Upper lobe of left lung (tissue), 6 donors: ENCODE measurements at places on chromosomes 1 and 21. TPM values are rescaled to one million over a fixed set of nuclear protein-coding genes. Genes with fewer than 3 reads are reported as not detected.

Gene CYP4A11
- total RNA-seq, result not detected

Gene LCE2C
- total RNA-seq, result not detected

Gene RAB42
- 3.9 TPM for total RNA-seq

Gene TOE1
- 6.8 TPM for total RNA-seq

Gene RAP1GAP
- total RNA-seq, result 46.3 TPM

Gene CA6
- not detected for total RNA-seq

Gene PDZK1IP1
- total RNA-seq, result 53.5 TPM

Gene RUNX3
- 10.0 TPM for total RNA-seq

Gene RAD54L
- total RNA-seq, result not detected

Gene KRTAP19-1
- total RNA-seq, result not detected

Gene SLFNL1
- 7.8 TPM for total RNA-seq

Gene KIF14
- total RNA-seq, result 0.78 TPM

Gene CLCA4
- not detected for total RNA-seq

GRCh38 chr1:245298781-245299180 is 144.0 kb downstream of the KIF26B start:
- no peaks in the 10 kb centered on the region for H3K27me3 ChIP-seq
- no peak for DNase-seq
- no peak overlapping the region for H3K27ac ChIP-seq
- no peaks in the 10 kb centered on the region for H3K36me3 ChIP-seq
- no peak overlapping the region for H3K4me3 ChIP-seq

DNA sequence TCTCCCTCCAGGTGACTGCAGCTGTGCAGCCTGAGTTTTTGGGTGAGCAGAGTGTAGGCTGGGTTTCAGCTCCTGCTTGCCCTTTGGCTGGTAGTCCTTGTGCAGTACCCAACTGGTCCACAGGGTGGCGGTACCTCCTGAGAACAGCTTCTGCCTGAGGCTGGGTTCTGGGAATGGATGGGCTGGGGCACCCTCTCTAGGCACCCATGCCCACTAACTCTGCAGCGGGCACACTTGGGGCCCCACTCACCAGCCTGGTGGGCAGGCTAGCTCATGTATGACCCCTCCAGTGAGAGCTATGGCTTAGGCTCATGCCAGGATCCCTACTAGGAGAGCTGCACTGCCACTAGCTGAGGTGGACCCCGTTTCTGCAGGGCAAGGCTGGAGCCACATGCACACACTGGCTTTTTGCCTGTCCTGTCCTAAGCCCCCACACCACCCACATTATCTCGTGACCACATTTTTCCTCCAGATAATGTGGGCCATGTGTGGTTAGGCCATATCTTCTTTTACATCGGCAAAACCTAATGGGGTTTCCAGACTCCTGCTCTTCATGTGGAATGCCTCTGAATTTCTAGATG is 15.5 kb upstream of the GSTM4 start:
- no peaks in the 10 kb centered on the region for H3K27me3 ChIP-seq
- DNase-seq, result peak; percentile 87
- H3K27ac ChIP-seq, result no peak overlapping the region
- H3K36me3 ChIP-seq, result no peaks in the 10 kb centered on the region
- H3K4me3 ChIP-seq, result no peak overlapping the region

DNA sequence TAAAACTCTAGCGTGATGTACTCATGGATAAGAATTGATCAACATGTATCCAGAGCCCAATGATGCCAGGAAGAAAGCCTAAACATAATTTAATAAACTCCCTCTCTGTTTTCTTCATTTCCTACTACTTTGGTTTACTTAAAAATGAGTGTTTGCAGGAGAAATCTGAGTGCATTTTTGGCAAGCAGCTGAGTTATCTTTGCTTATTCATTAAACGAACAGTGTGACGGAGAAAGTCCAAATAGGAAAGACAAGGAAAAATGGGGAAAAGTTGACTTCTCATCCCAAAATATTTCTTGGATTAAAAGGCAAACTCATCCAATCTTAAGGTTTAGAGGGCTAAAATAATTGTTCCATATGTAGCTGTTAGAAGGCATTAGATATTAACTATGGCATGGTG is 496.7 kb downstream of the SMYD3 start:
- no peak overlapping the region for H3K4me3 ChIP-seq
- no peaks in the 10 kb centered on the region for H3K4me1 ChIP-seq
- no peaks in the 10 kb centered on the region for H3K36me3 ChIP-seq
- DNase-seq, result no peak
- no peak overlapping the region for H3K27ac ChIP-seq

DNA sequence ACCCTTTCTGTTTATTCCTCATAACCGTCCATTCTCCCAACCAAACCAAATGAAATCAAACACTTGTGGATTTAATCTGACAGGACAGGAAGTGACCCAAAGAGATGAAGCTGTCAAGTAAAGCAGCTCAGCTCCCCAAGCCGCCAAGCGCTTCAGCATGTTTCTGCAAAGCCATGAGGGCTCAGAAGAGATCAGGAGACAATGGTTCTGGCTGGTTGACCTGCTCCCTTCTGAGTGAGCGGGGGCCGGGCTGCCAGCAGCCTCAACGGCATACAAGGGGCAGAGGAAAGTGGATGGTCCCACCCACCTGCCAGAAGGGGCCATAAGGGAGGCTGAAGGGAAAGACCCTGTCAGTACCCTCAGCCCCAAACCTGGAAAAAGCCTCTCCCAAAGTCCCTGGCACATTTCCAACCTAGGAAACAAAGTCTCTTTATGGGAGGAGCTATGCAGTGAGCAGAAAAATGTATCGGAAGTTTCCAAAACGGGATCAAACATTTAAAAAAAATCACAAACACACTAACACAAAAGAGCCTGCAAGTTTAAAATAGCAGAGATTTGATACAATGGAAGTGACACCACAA is 45.4 kb downstream of the SLC45A1 start:
- no peak overlapping the region for H3K27ac ChIP-seq
- H3K36me3 ChIP-seq, result peaks cover 75% of the 10 kb centered on the region
- H3K4me1 ChIP-seq, result peaks cover 25% of the 10 kb centered on the region
- H3K4me3 ChIP-seq, result no peak overlapping the region
- H3K27me3 ChIP-seq, result no peaks in the 10 kb centered on the region

GRCh38 chr1:57741521-57741920 is 317.7 kb upstream of the DAB1 start:
- H3K4me1 ChIP-seq, result no peaks in the 10 kb centered on the region
- no peaks in the 10 kb centered on the region for H3K27me3 ChIP-seq
- no peaks in the 10 kb centered on the region for H3K36me3 ChIP-seq
- no peak for DNase-seq
- H3K4me3 ChIP-seq, result no peak overlapping the region

GRCh38 chr1:9914610-9914937 is 4.5 kb upstream of the CTNNBIP1 start:
- peaks cover 11% of the 10 kb centered on the region for H3K4me1 ChIP-seq
- no peak overlapping the region for H3K27ac ChIP-seq
- H3K27me3 ChIP-seq, result no peaks in the 10 kb centered on the region
- H3K36me3 ChIP-seq, result no peaks in the 10 kb centered on the region

DNA sequence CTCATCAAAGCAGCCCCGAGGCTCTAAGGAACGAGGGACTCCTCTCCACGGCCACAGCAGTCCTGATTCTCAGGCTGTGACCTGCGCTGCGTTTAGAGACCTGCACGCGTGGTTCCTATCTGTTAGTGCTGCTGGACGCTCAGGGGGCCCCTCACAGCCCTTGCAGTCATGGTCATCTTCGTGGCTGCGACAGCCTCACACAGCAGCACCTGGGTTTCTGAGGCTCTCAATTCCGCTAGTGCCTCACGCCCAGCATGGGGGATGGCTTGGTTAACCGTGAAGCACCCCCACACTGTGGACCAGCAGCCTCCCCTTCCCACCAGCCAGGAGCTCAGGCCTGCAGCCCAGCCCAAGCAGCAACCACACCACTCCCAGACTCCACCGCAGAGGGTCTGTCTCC is 7.8 kb downstream of the MORN1 start:
- no peak for DNase-seq
- H3K27me3 ChIP-seq, result no peaks in the 10 kb centered on the region
- H3K27ac ChIP-seq, result no peak overlapping the region
- H3K4me3 ChIP-seq, result no peak overlapping the region
- H3K4me1 ChIP-seq, result no peaks in the 10 kb centered on the region

GRCh38 chr1:233079574-233079973 is 129.2 kb downstream of the NTPCR start:
- H3K27ac ChIP-seq, result no peak overlapping the region
- no peaks in the 10 kb centered on the region for H3K36me3 ChIP-seq
- H3K27me3 ChIP-seq, result no peaks in the 10 kb centered on the region
- peaks cover 8% of the 10 kb centered on the region for H3K4me1 ChIP-seq
- no peak overlapping the region for H3K4me3 ChIP-seq
- DNase-seq, result no peak

DNA sequence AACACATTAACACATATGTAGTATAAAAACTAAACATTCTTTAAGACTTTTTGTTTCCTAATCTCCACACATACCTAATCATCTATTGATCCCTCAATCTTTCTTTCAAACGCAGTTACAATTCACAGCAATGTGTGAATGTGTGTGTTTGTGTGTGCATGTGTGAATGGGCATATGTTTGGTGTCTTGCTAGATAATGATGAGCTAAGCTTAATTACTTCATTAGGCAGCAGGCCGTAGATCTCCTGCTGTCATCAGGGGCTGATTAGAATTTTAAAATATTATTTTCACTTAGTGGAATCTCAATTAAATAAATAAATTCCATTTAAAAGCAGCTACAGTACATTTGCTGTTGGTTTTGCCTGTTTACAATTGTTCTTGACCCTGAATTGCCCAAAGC is 187.8 kb upstream of the LHX8 start:
- no peaks in the 10 kb centered on the region for H3K4me1 ChIP-seq
- H3K27me3 ChIP-seq, result no peaks in the 10 kb centered on the region
- H3K27ac ChIP-seq, result no peak overlapping the region
- no peaks in the 10 kb centered on the region for H3K36me3 ChIP-seq
- no peak for DNase-seq

GRCh38 chr1:102861247-102861646 is 247.1 kb downstream of the COL11A1 start:
- DNase-seq, result no peak
- no peak overlapping the region for H3K4me3 ChIP-seq
- no peak overlapping the region for H3K27ac ChIP-seq
- no peaks in the 10 kb centered on the region for H3K4me1 ChIP-seq
- H3K27me3 ChIP-seq, result no peaks in the 10 kb centered on the region

DNA sequence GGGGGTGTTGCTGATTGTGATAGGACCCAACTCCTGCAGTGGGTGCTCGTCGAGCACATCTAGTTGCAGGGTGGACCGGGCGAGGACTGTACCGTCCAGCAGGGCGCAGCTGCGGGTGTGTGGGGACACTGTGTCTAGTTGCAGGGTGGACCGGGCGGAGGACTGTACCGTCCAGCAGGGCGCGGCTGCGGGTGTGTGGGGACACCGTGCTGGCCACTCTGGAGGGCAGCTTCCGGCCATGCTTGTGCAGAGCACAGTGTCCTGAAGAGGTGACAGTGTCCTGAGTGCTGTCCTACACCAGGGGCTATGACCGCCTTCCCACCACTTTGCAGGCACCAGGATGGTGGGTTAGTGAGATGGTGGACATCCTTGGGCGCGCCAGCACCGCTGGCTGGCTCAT is 4.6 kb upstream of the TRPM2 start:
- H3K27me3 ChIP-seq, result no peaks in the 10 kb centered on the region
- DNase-seq, result peak; percentile 76
- H3K4me3 ChIP-seq, result no peak overlapping the region
- no peak overlapping the region for H3K27ac ChIP-seq

- H3K27me3 ChIP-seq, result no peaks in the 10 kb centered on the region
- H3K4me1 ChIP-seq, result no peaks in the 10 kb centered on the region
- no peak overlapping the region for H3K4me3 ChIP-seq
- H3K27ac ChIP-seq, result no peak overlapping the region
- no peaks in the 10 kb centered on the region for H3K36me3 ChIP-seq
Measured at GRCh38 chr21:33961061-33961460, 45.5 kb upstream of the ATP5PO start.

GRCh38 chr1:223087291-223088255 is 55.5 kb downstream of the TLR5 start:
- no peak overlapping the region for H3K4me3 ChIP-seq
- DNase-seq, result no peak
- no peaks in the 10 kb centered on the region for H3K36me3 ChIP-seq

GRCh38 chr1:185568155-185569123 is 165.8 kb upstream of the HMCN1 start:
- H3K36me3 ChIP-seq, result no peaks in the 10 kb centered on the region
- H3K4me3 ChIP-seq, result no peak overlapping the region
- no peaks in the 10 kb centered on the region for H3K4me1 ChIP-seq
- DNase-seq, result no peak
- no peaks in the 10 kb centered on the region for H3K27me3 ChIP-seq

- no peaks in the 10 kb centered on the region for H3K27me3 ChIP-seq
- peaks cover 13% of the 10 kb centered on the region for H3K4me1 ChIP-seq
- H3K27ac ChIP-seq, result no peak overlapping the region
- H3K4me3 ChIP-seq, result no peak overlapping the region
- H3K36me3 ChIP-seq, result no peaks in the 10 kb centered on the region
Measured at GRCh38 chr1:229582011-229582694, 23.6 kb upstream of the ABCB10 start.

- H3K27me3 ChIP-seq, result no peaks in the 10 kb centered on the region
- H3K4me1 ChIP-seq, result no peaks in the 10 kb centered on the region
- H3K4me3 ChIP-seq, result no peak overlapping the region
- H3K36me3 ChIP-seq, result no peaks in the 10 kb centered on the region
Measured at GRCh38 chr21:44742418-44743153, 31.2 kb upstream of the TSPEAR start.

DNA sequence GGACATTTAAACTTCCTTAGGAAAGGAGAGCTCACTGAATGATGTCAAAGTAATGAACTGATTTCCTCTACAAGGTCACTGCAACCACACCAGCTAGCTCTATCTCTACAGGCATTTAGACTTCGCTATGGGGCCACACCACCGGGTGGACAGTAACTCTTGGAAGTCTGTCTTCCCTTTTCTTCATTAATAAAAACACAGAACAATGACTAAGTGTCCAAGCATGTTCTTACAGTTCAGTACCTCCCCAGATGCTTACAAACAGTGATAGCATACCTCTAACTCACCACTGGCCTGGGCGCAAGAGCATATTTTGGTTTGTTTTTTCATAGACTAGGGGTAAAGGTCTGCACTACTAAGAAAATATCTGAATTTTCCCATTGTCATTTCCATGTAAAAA is 54.6 kb downstream of the SIM2 start:
- DNase-seq, result no peak
- H3K4me1 ChIP-seq, result no peaks in the 10 kb centered on the region
- H3K4me3 ChIP-seq, result no peak overlapping the region
- H3K27ac ChIP-seq, result no peak overlapping the region
- no peaks in the 10 kb centered on the region for H3K27me3 ChIP-seq
- H3K36me3 ChIP-seq, result no peaks in the 10 kb centered on the region

DNA sequence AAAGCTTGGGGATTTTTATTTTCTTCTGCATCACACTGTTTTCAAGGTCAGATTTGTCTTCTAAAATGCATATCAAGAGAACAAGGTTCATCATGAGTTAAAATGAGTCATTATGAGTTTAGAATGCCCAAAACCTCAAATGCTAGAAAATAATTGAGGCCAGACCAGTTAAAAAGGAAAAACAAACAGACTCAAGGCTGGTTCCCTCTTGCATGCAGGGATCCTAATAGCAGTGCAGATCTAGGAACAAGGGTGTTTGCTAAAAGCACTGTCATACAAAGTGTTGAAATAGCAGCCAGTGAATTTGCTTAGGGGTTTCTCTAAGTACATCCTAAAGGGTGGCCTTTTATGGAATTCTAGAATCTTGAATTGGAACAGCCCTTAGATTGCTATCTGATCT is 15.3 kb downstream of the BEND5 start:
- DNase-seq, result no peak
- H3K27me3 ChIP-seq, result no peaks in the 10 kb centered on the region
- no peaks in the 10 kb centered on the region for H3K36me3 ChIP-seq
- no peaks in the 10 kb centered on the region for H3K4me1 ChIP-seq
